Stimulated activated CD8-positive, alpha-beta memory T cell treated with anti-CD3 and anti-CD28 coated beads, Interleukin-4, amount 100 ng/mL, for 4 hours (primary cell): ENCODE measurements at places on chromosomes 6 and 20.

DNA sequence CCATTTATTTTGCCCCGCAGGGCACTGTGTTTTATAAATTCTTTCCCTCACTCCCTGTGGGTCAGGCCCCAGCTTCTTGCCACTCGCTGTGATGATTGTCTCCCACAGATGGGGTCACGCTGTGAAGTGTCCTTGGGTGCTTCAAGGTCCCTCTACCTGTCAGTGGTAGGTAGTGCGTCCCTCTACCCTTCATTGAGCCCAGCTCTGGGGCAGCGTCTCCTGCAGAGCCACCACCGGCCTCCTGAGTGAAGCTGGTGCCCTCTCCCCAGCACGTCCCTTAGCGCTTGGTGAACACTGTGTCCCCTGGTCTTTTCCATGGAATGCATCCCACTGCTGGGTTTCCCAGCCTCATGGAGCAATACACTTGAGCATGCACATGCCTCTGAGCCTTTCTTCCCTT, 108.2 kb downstream of the NRN1 start:
- DNase-seq, result no peak

DNA sequence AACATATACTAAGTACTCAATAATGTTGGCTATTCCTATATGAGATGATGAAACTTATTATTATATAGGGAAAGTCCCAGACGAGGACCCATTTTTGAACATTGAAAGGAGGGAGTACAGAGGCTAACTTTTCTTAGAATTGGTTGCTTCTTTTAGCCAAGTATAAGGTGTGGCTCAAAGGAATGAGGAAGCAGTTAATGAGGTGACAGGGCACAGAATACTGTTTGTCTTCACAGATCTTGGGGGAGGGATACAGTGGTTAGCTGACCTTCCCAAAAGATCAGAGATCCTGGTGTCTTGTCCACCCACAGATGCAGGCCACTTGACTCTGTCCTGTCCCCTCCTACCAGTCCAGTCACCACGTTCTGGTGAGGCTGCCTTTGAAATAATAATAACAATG, 67.8 kb upstream of the EPB41L1 start:
- DNase-seq, result no peak

GRCh38 chr6:21522143-21522747, 71.3 kb upstream of the SOX4 start:
- DNase-seq, result no peak

DNA sequence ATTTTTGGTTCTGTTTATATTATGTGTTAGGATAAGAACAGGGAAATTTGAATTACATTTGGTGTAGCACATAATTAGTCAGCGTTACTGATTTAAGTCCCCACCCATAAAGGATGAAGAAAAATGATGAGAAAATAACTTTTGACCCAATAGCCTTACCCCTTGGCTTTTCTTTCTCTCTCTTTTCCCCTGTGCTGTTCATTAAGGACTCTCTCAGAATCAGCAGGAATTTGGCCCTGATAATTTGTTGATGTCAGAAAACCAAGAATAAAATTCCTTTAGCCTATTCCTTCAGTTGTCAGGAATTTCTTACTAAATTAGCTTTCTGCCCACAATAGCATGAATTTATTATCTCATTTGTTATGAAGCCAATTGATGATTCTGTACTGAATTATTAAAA, 18.5 kb downstream of the PLCB1 start:
- no peak for DNase-seq

DNA sequence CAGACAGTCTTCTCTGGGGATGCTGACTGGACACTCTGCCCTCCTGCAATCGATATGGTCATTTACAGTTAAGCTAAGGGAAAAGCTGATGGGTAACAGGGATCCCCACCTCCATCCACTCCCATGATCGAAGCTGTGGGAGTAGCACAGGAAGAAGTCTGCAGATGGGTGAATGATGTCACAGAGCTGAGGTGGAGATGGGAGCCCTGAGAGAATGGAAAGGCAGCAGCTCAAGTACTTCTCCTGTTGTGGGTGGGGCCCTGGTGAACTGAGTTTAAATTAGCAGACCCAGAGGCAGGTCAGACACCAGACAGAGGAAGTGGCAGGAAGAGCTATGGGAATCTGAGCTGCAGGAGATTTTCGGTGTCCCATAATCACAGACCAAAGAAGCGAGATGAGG, 29.0 kb downstream of the HDGFL1 start:
- DNase-seq, result no peak

DNA sequence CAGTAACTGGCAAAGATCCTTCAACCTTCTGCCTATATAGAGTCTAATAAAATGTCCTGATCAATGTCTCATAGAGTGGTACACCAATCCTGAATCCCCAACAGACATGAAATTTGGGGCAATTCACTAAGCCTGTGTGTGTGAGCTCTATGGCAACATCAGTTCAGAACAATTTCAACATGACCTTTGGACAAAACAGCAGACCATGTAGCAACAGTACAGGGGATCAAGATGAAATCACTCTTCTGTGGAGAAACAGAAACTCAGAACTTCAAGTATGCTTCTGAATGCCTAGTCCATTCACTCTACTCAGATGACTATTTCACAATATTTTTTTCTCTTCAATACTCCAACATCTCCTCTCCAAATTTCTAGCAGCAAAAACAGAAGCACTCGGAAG, 49.1 kb upstream of the OPRM1 start:
- no peak for DNase-seq

- DNase-seq, result no peak
These were observed 26.3 kb upstream of the PLCG1 start for GRCh38 chr20:41110930-41111577.

GRCh38 chr20:44706301-44707017, 8.7 kb upstream of the CCN5 start:
- DNase-seq, result no peak

DNA sequence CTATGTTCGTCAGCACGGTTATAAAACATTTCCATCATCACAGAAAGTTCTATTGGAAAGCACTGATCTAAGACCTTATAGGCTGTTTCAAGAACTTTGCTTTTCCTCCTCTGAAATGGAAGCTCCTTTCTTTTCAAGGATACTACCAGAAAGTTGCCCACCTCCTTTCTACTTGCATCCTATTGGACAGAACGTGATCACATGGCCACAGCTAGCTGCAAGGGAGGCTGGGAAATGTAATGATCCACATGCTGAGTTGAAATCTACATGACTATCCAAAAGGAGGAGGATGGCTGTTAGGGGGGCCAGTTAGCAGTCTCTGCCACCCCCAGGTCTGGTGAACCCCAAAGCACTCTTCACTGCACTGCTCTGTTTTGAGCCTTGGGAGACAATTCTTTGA, 3.3 kb downstream of the SFTA2 start:
- DNase-seq, result no peak

DNA sequence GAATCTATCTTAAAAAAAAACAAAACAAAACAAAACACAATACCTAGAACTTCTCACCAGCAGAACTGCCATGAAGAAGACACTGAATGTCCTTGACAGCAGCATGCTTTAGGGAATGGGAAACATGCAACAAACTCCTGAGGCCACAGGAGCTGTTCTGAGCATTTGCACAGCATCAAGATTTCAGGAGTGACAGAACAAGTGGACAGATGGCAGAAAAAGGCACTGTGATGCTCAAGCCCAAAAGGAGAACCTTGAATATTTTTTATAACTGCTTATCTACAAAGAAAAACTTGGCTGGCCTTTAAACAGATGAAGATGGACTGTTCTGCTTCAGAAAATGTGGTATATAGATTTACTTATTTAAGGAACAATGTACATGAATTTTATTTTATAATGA, 158.9 kb downstream of the RALGAPA2 start:
- no peak for DNase-seq

DNA sequence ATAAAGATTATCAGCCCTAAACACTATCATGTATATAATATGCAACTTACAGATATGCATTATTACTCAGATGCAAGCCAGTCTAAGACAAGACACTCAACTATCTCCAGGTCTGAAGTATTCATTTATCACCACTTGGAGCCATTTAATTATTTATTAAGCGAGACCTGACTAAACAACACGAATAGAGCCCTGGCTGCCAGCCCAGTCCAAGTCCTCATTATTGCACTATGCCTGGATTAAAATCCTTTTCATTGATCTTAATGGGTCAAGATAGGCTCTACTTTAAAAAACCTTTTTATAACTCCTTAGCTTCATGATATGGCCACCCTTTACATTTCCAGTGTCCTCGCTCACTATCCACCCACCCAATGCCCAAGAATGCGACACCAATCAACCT, 183.1 kb upstream of the MARCKS start:
- DNase-seq, result no peak
